Thoracic aorta (tissue), 2 donors: ENCODE measurements at places on chromosomes 16 and 17.

GRCh38 chr16:69834807-69835466 is 72.8 kb downstream of the WWP2 start:
- DNase-seq, result no peak

DNA sequence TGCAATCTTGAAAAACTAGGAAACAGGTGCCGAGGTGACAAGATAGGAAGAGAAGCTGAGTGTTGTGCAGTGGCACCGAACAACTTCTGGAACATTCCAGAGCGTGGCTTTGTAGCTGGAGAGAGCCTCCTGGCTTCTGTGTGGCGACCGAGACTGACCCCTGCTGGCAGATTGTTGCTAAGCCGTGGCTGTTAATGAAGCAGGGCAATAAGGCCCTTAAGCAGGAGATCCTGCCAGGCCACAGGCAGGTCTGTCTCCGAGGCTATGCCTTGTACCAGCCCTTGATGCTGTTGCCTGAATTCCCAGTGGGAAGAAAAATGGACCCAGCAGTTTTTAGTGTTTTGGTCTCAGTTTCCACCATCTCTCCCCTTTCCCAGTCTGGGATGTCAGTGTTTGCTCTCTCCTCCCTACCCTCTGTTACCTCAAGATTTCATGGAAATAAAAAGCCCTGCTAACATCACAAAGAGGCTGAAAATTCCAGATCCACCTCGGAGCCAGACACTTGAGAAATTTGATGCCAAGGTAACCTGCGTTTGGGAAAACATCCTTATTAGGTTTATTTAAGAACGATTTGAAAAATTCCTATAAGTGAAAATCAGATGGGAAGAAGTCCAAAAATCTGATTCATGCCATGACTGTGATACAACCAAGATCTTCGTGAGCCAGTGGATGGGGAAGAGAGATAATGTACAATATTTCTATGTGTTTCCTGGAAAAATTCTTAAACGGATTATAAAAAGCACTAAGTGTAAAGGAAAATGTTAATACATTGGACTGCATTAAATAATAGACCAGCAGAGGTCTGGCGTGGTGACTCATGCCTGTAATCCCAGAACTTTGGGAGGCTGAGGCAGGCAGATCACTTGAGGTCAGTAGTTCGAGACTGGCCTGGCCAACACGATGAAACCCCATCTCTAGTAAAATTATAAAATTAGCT is 265.1 kb downstream of the PRKCA start:
- peak; percentile 24 for DNase-seq

DNA sequence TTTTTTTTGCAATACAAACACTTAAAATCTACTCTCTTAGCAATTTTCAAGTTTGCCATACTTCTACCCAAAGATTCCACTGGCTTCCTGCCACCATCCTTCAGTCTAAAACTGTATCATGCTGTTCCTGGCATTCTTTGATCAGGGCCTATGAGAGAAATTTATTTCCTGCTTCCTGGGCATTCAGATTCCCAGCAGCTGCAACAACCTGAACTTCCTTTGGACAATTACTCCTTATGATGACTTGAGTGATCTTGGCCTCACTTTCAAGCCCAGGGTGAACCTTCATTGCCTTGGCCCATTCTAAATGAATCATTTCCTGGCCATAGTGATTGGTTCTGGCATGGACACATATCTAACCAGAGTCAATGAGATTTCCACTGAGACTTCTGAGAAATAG is 18.0 kb upstream of the MON1B start:
- DNase-seq, result no peak

DNA sequence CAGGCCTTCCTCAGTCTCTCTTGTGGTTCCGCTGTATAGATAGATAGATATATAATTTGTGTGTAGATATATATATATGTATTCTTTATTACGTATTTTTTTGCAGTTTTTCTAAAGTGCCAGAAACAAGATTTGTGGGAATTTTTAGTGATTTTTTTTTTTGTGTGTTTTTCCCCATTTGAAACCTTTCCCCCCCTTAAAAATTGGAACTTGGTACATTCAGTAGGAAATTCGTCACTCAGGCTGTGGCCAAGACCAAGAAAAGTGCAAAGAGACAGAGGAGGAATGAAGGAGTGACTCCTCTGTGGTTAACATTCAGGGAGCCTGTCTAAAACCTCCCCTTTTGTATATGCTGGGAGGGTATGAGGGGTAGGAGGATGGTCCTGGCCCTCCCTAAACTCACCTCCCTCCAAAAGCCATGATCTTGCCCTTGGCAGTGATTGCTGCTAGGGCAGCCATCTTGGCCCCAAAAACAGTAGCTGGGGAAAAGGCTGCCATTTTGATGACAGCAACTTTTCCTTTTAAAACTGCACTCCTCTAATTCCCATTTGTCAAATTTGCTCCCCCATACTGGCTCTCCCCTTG is 15.2 kb downstream of the CHRNB1 start:
- no peak for DNase-seq

DNA sequence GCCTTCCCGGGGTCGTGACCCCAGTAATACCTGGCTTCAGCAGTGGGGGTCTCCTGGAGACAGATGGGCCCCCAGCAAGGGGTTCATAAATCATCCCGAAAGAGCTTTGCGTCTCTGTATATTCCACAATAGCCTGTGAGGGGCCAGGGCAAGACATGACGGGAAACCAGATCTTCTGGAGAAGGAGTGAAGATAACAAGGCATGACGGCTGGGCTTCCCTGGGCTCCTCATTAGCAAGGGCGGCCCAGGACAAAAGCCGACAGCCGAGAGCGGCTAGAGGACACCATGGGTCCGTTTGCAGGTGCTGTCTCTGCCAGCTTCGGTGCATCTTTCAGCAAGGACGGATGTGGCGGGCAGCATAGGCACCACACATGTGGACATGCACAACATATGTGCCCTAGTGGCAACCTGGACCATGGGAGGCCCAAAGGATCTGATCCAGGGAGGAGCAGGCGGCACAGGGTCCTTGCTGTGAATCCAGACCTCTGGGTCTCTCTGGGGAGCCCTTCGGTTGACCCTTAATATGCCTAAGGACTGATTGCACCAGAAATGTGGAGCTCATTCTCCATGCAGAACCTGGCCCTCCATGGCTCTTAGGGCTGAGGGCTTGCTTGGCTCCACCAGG is 136.9 kb upstream of the FOXF1 start:
- no peak for DNase-seq

GRCh38 chr17:64423881-64424280 is 25.0 kb upstream of the MILR1 start:
- DNase-seq, result no peak

- no peak for DNase-seq
Observed at GRCh38 chr17:59381716-59382570, 50.5 kb downstream of the YPEL2 start.

- no peak for DNase-seq
Observed at GRCh38 chr16:12206098-12206748, 229.7 kb downstream of the SNX29 start.

GRCh38 chr17:58537266-58537665 is 22.8 kb upstream of the MTMR4 start:
- no peak for DNase-seq

GRCh38 chr17:36944553-36944952 is 4.2 kb upstream of the AATF start:
- DNase-seq, result no peak

GRCh38 chr17:2438823-2439222 is 38.0 kb upstream of the MNT start:
- no peak for DNase-seq

GRCh38 chr16:55871411-55872038 is 3.6 kb downstream of the CES5A start:
- DNase-seq, result no peak

GRCh38 chr17:71063127-71063526 is 893.8 kb downstream of the KCNJ2 start:
- no peak for DNase-seq

DNA sequence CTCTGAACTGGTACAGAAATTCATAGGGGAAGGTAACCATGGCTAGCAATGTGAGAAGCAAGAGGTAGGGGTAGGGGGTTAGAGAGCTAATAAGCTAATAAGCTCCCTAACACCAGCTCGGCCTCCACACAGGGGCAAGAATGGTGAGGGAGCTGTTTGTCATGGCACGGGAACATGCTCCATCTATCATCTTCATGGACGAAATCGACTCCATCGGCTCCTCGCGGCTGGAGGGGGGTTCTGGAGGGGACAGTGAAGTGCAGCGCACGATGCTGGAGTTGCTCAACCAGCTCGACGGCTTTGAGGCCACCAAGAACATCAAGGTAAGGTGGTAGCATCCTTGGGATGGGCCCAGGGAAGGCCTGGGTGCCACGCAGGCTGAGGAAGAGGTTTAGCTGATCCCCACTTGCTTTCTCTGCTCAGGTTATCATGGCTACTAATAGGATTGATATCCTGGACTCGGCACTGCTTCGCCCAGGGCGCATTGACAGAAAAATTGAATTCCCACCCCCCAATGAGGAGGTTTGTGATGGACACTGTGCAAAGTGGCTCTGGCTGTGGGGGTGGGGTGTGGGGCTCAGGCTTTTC is 3.5 kb upstream of the FTSJ3 start:
- no peak for DNase-seq

- DNase-seq, result no peak
Observed at GRCh38 chr16:66689282-66689681, 7.3 kb downstream of the CMTM4 start.

DNA sequence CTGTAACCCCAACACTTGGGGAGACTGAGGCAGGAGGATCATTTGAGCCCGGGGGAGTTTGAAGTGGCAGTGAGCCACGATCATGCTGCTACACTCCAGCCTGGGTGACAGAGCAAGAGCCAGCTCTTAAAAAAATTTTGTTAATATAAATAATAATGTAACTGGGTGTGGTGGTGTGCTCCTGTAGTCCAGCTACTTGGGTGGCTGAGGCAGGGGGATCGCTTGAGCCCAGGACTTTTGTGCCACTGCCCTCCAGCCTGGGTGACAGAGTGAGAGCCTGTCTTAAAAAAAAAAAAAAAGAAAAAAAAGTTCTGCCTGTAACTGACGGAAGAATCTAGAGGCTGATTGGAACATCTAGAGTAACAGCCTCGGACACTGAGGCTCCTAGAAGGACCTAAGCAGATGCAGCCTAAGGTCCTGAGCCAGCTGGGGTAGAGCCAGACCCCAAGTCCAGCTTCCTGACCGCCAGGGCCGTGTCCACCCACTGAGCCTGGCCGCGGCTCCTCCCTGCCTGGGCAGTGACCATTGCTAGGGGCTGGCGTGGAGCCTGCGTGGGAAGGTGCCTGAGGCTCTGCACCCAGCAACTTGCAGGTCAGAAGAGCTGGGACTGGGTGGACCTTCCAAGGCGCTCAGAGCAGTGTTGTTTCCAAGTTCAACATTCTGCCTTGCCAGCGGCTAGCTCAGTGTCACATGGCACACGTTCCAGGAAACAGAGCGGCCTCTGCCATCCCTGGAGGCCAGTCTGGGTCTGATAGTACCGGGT is 209.4 kb upstream of the CIBAR2 start:
- DNase-seq, result peak; percentile 95

DNA sequence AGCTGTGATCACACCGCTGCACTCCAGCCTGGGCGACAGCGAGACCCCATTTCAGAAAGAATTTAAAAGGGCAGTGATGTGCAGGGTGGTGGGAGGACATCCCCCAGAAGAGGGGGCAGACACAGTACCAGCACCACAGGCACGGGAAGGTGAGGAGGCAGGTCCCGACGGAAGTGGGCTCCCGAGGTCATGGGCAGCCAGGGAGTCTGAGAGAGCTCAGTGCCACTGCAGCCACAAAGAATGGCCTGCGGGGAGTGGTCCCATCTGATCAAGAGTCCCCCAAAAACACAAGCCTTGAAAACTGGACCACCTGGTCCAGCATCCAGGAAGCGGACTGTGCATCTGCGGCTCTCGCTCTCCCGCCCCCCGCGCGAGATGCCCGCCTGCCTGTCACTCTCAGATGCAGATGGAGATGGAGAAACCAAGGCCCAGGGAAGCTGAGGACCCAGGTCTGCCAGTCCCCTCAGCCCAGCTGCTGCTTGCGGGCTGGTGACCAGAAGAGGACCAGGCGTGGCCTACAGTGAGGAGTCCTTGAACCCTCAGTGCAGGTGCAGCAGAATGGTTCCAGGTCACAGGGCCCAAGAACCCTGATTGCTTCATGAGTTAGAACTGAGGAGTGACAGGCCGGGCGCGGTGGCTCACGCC is 4.3 kb upstream of the CAPN15 start:
- DNase-seq, result no peak

GRCh38 chr16:49698931-49699840 is 156.7 kb downstream of the ZNF423 start:
- no peak for DNase-seq

- DNase-seq, result no peak
Observed at GRCh38 chr16:77945126-77945525, 77.2 kb upstream of the CLEC3A start.

DNA sequence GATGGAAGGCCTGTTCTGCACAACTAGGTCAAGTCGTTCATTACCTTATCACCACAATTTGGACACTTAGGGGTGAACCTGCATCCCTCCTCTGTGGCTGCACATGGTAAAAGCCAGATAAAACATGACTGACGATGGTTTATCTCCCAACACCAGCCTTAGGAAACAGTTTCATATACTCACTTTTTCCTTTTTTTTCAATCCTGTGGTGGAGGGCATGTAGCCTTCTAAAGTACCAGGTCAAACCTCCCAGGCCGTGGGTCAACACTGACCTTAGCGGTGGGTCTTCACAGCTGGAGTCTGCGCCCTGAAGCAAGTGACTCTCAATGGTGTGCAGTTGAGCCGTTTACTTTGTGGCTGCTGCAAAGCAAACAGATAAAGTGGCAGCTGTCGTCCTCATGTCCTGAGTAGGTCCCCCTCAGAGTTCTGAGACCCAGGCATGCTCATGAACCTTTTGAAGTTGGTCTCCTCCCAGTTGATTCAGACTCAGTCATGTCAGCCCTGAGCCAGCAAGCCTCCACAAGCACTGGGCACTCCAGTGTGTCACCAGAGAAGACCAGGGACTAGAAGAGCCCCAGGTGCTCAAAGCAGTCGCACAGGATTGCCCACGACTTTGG is 5.9 kb downstream of the FAHD1 start:
- DNase-seq, result no peak

GRCh38 chr16:5319799-5320198 is 222.2 kb upstream of the EEF2KMT start:
- DNase-seq, result no peak

GRCh38 chr17:69405096-69405495 is 9.4 kb upstream of the MAP2K6 start:
- no peak for DNase-seq

DNA sequence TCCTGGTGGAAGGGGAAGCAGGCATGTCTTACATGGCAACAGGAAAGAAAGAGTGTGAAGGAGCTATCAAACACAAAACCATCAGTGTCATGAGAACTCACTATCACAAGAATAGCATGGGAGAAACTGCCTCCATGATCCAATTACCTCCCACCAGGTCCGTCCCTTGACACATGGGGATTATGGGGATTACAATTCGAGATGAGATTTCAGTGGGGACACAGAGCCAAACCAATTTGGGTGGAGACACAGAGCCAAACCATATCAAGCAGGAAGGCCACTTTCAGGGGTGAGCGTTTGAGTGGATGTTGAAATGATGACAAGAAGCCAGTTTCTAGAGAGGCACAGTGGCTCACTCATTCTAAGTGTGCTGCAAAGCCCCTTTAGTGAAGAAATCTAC is 143.8 kb downstream of the CPPED1 start:
- DNase-seq, result no peak

DNA sequence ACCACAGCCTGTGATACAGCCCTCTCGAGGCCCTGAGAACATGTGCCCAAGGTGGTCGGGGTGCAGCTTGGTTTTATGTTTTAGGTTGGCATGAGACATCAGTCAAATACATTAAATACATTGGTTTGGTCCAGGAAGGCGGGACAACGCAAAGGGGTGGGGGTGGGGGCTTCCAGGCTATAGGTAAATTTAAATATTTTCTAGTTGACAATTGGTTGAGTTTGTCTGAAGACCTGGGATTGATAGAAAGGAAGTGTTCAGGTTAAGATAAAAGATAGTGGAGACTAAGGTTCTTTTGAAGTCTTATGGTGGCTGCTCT is 1.2 kb upstream of the ZKSCAN2 start:
- DNase-seq, result no peak
